ENCODE measurements at places on chromosomes 3 and 15.
A peak's percentile ranks its signal among the peaks of the same experiment; 100 is the strongest.

GRCh38 chr3:171974986-171975837 is 64.2 kb upstream of the FNDC3B start:
- no peak for DNase-seq

DNA sequence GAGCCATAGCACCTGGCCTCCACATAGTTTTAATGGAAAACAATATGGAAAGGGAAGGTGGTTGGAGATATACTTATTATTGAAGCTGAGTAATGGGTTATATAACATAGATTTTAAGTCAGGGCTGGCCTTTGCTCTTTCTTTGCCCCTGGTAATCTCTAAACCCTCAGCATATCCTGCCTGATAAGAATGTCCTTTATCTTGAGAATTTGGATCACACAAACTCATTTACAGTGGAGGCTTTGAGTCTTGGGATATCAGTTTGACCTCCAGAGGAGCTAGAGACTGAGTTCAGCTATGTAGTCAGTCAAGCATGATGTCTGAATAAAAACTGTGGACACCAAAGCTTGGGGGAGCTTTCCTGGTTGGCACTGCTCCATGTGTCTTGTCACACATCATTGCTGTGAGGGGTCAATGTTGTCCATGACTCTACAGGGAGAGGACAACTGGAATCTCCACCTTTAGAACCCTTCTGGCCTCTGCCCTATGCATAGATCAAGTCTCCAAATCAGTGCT is 9.0 kb upstream of the C3orf33 start:
- DNase-seq: no peak

DNA sequence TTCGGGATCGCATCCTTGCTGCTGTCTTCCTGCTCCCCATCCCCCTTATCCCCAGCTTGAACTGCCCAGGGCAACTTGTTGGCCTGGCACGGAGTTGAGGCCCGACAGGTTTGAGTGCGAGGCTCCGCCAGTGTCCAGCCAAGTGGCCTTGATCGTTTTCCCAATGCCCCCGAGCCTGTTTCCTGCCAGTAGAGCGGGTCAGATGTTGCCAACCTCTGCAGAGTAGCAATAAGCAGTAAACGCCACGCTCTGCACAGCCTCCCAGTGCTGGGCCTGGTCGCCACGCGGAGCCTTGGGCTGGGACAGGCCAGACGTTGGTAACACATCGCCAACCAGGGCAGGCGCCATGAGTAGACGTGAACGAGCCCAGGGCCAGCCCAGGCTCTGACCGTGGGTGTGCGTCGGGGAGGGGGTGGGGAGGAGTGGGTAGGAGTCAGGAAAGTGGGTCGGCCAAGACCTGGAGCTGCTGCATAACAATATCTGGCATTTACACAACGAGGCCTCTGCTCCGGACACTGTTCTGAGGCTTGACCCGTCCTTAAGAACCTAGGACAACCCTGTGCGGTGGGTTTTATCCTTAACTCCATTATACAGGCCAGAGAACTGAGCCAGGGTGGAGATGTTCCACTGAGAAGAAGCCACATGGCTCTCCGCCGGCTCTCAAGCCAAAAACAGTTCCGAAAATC is 444 bp upstream of the ABHD14A start:
- no peak for DNase-seq

DNA sequence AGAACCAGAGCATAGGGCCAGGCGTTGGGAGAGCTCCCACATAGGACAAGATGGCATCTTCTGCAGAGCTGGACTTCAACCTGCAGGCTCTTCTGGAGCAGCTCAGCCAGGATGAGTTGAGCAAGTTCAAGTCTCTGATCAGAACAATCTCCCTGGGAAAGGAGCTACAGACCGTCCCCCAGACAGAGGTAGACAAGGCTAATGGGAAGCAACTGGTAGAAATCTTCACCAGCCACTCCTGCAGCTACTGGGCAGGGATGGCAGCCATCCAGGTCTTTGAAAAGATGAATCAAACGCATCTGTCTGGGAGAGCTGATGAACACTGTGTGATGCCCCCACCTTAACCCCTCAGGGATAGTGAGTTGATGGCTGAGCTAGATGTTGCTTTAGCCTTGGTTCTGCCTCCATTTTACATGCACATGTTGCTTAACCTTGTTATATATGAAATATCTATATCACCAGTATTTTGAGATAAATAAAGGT is at the start of gene PYDC2:
TSS of gene PYDC2 (plus strand) at position 51 of the 483 bp plus-strand sequence. CDS start at position 51, 0 bp downstream.
- DNase-seq: no peak

GRCh38 chr3:73446467-73447110 is 178.2 kb downstream of the PDZRN3 start:
- no peak for DNase-seq

- DNase-seq: no peak
These were observed 30.7 kb upstream of the CHD2 start for GRCh38 chr15:92869263-92869940.

- DNase-seq: no peak
These were observed 410.8 kb downstream of the GAP43 start for GRCh38 chr3:116034086-116034485.

GRCh38 chr3:94256888-94257813 is 194.3 kb downstream of the NSUN3 start:
- DNase-seq: no peak

- DNase-seq: peak; percentile 83
These were observed 780 bp downstream of the TIPARP start for GRCh38 chr3:156674911-156675829.

DNA sequence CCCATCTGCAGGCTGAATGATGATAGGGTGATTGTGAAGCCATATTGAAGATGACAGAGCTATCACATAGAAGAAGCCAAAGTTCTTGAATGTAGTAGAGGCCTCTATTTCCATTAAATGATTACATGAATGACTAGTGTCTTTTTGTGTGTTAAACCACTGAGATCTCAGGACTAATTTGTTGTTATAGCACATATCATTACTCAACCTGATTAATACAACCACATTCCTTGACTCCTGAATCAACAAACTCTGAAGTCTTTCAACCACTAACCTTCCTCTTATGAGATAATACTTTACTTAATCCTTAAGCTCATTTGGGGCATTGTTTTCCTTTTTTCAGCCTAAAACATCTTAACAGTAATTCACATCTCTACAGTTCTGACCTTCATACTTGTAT is 564.5 kb upstream of the ADAMTS9 start:
- DNase-seq: no peak

Measured in ecto neural progenitor cell (in vitro differentiated cells).